ENCODE measurements at places on chromosomes 3 and 15.

DNA sequence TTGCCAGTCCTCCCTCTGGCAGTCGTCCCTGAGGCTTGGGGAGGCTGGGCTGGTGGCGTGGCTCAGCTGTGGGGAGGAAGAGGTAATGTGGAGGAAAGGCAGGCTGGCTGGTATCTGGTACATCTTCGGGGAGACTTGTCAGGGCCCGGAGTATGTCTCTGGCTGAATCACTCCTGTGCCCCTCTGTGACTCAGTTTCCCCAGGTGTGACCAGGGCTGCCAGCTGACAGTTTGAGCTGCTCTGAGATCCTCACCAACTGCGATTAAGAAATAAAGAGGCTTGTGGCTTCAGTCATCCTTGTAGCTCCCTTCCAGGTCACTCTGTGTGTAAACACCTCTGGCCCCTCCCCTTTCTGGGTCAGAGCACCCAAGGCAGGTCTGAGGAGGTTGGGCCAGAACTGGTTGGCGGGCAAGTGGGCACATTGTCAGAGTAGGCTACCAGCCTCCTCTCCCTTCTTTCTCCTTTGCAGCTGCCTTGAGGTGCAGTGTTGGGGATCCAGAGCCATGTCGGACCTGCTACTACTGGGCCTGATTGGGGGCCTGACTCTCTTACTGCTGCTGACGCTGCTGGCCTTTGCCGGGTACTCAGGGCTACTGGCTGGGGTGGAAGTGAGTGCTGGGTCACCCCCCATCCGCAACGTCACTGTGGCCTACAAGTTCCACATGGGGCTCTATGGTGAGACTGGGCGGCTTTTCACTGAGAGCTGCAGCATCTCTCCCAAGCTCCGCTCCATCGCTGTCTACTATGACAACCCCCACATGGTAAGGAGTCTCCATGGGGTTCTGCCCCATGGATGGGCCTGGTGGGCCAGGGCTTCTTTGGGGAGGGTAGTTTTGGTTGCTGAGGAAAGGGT lies 3.0 kb downstream of the TEX264 start:
- no peak for DNase-seq

- DNase-seq, result no peak
These were observed 36.7 kb downstream of the SLC27A2 start for GRCh38 chr15:50218691-50219090.

DNA sequence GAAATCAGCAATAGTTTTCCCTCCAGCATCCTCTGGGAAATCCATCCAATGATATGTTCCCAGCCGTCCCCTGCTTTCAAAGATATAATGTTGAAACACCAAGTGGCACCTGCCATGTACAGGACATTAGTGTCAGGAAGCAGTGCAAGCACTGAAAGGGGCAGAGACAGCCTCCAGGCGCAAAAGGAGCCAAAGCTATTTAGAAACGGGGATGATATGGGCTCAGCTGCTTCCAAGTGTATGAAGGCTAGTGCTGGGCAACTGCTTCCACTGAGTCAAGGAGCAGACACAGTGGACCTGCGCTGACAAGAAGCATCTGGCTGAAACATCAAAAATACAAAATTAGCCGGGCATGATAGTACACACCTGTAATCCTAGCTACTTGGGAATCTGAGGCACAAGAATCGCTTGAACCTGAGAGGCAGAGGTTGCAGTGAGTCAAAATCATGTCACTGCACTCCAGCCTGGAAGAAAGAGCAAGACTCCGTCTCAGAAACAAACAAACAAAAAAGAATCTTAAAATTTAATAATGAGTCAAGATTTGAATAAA lies 119.7 kb downstream of the AQP9 start:
- DNase-seq, result no peak

DNA sequence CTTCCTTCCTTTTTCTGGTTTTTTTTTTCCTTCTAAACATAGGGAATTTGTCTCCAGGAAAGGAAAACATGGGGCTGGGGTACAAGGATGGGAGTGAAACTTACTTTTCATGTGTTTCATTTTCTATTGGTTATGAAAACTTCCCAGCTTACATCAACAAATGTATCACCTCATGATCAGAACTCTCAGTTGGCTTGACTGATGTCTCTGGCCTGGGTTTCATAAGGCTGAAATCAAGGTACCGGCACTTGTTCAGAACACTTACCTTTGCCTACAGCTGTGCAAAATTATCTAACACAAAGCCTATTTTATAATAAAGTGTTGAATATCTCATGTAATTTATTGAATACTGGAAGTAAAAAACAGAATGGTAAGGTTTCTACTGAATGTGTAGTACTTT lies 91.8 kb upstream of the STT3B start:
- no peak for DNase-seq

DNA sequence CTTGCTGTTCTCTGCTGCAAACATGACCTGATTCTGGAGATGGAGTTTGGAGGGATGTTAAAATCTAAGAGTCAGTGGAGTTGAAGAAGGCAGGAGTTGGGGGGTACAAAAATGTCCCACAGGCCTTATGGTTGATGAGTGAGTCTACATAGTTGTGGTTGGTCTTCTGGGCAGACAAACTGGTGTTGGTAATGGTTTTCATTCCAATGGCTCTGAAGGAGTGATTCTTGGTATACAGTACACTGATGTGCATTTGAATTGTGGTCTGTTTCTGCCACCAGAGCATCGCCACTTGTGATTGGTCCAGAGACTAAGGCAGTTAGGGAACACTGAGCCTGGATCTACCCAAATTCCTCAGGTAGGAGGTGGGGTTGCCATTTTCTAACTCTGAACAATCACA lies 514.1 kb upstream of the CFAP20DC start:
- DNase-seq, result no peak

Measured in colonic mucosa (tissue), 4 donors.